ENCODE measurements at places on chromosomes 13 and 19.

DNA sequence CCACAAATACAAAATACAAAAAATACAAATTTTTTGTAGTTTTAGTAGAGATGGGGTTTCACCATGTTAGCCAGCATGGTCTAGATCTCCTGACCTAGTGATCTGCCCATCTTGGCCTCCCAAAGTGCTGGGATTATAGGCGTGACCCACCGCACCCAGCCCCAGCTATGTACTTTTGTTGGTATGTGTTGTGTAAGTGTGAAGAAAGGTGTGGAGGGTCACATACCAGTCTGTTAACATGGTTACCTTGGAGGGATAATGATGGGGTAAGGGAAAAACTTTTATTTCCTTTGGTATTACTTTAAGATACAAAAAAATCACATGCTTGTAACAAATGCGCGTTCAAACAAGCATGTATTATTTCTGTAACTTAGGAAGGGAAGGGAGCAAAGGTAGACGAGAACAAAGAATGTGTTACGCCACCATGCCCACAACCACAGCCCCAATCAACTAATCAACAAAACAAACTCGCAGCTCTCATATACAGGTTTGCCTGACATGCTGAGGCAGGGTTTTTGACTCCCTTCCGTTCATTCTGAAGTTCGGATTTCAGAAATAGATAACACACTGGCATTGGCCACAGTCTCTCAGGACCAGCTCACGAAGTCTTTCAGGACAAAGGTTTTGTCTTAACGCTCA, 13.5 kb upstream of the VWA8 start:
- no peak for DNase-seq

DNA sequence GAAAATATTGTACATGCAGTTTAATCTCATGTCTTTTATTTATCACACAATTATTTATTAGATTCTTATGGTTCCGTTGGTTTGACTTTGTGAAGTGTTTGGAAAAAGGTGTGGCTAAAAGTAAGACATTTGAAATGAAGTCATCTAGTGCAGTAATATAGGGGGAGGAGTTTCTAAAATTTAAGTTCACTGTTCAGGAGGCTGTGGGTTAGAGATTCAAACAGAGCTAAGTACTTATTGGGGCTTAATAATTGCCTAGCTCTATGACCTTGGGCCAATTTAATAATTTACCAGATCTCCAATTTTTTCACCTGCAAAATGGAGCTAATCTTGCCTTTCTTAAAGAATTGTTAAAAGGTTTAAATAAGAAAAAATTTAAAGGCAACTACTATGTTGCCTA, 144.6 kb downstream of the NDFIP2 start:
- no peak for DNase-seq

- no peak for DNase-seq
These were observed 7.2 kb downstream of the SIN3B start for GRCh38 chr19:16836115-16837034.

DNA sequence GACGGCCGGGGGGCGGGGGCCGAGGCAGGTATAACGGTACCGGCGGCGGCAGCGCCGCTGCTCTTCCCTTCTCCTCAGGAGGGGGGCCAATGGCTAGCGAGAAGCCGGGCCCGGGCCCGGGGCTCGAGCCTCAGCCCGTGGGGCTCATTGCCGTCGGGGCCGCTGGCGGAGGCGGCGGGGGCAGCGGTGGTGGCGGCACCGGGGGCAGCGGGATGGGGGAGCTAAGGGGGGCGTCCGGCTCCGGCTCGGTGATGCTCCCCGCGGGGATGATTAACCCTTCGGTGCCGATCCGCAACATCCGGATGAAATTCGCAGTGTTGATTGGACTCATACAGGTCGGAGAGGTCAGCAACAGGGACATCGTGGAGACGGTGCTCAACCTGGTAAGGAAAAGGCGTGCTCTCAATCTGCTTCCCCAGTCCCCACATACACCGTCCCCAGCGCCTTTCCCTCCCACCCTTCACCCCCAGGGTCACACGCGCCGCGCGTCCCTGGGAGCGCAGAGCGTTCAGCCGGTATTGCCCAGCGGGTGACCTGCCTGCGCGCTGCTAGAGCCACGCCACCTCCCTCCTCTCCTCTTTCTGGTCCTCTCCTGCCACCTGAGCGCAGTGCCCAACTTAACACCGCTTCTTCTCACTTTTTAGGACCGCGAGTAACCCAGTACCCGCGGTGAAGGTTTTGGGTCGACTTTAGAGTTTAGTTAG, 814 bp downstream of the NBEA start:
- DNase-seq: no peak

DNA sequence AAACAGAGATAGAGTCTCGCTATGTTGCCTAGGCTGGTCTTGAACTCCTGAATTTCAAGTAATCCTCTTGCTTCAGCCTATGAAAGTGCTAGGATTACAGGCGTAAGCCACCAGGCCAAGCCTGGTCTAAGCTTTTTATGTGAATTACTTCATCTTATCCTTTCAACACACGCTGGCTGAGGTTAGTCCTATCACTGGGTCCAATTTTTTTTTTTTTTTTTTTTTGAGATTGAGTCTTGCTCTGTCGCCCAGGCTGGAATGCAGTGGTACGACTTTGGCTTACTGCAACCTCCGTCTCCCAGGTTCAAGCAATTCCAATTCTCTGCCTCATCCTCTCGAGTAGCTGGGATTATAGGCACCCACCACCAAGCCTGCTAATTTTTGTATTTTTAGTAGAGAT, 10.4 kb downstream of the MYO1F start:
- no peak for DNase-seq

GRCh38 chr13:50889317-50889716, 20.3 kb upstream of the RNASEH2B start:
- DNase-seq: no peak

DNA sequence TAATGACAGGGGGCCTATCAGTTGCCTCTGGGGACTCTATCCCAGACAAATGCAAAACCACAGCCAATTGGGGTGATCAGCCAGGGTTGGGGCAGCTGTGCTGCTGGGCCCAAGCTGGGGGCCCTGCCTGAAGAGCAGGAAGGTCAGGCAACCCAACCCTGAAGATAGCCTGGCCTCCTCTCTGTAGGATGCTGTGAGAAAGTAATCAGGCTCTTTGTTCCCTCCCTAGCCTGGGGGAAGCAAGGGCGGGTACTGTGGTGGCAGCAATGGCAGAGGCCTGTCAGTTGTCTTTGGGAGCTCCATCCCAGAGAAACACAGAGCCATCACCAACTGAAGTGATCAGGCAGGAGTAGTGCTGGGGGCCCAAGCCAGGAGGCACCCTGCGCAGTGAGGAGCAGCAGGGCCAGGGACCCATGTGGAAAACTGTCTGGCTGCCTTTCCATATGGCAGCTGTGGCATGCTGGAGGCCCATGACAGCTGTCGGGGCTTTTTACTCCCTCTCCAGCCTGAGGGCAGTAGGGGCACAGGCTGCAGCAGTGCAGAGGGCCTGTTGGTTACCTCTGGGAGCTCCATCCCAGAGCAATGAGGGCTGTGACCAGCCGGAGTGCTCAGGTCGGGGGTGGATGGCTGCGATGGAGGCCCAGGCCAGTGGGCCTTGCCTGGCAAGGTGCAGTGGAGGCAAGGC, 73.6 kb upstream of the ATP12A start:
- DNase-seq: no peak

- no peak for DNase-seq
These were observed 270.5 kb downstream of the GPC6 start for GRCh38 chr13:93496985-93497673.

DNA sequence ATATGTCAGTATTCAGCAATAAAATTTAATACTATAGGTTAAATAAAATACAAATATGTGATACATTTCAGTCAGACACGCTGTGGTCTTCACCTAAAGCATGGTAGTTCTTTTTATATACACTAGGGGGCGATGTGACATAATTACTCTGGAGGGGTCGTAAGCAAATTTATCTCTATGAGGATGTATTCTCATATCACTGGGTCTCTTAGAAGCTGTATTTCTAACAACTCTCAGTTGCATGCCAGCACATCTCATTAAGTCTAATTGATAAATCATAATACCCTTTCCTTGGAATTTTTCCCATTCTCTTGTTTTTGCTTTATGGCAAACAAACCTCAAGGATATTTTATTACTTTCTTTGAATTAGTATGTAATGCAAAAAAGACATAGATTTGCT, 3.9 kb upstream of the PCDH17 start:
- DNase-seq: no peak

DNA sequence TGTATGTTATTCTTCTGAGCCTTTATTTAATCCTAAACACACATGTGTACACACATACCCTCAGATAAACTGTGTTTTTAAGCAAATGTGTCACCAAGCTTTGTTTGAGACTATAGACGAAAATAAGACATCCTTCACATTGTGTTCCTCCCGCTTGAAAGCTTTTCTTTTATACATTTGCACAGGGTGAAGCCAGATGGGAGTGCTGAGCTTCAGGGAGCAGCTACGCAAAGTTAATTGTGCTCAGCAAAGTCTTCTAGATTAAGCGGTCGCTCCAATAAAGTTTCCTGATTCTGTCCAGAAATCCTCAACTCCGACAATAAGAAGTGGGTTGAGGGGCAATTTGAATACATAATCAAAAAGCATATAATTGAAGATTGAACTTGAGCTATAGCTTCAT, 117.2 kb upstream of the ARGLU1 start:
- no peak for DNase-seq

DNA sequence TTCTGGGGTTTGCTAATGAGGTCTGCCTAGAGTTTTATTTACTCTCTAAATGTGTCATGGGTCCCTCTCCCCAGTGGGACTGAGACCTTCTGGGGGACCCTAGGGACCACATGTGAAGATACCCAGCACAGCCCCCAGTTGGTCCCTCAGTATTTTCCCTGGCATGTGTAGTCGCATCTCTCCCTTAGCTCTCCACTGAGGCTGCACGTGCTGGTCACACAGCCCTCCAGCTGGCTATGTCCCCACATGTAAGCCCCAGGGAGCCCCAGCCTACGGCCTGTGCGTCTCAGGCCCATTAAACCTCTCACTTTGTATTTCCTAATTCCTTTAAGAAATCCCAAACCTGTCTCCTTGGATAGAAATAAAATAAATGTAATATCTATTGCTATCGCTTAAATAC, 189.6 kb upstream of the TSHZ3 start:
- no peak for DNase-seq

- DNase-seq: no peak
These were observed 1624.7 kb downstream of the PCDH9 start for GRCh38 chr13:65605396-65605795.

DNA sequence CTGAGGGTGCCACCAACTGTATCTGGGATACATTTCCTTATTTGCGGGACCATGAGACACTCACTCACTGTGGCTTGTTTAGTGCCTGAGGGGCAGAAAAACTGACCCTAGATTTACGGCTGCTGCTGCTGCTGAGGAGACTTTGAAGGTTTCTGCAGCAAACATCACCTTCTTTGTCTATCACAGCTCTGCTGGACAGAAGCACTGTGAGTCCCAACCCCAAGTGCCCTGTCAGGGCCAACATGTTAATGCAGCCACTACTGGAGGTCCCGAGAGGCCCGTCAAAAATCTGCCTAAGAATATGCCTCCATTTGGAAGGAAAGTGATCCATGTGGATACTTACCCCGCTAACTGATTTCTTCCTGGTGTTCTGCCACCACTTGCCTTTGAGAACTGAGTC, 37.3 kb upstream of the UBL3 start:
- DNase-seq: no peak

GRCh38 chr13:46380242-46380641, 6.8 kb downstream of the RUBCNL start:
- no peak for DNase-seq

- no peak for DNase-seq
These were observed at the start of gene GRIK5 for GRCh38 chr19:42069619-42070351. Gene GRIK5, minus strand, starts transcription at chr19:42070206. Its CDS starts 4,436 bp downstream, at chr19:42065770.

DNA sequence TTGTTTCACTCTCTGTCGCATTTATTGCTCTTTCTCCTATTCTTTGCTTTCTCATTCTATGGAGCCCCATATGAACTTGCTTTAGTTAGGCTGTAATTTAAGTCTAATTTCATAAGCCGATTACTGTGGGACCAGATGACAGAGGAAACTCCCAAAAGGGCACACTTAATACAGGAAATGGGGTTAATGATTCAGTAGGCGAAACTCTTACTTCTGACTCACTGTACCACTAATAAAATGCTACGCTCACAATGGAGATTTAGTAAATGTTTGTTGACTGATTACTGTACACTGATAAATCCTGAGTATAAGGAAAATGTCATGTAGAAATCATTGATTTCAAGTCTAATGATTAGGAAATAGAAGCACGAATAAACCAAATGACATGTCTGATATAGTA, 276.4 kb downstream of the KLF5 start:
- no peak for DNase-seq

DNA sequence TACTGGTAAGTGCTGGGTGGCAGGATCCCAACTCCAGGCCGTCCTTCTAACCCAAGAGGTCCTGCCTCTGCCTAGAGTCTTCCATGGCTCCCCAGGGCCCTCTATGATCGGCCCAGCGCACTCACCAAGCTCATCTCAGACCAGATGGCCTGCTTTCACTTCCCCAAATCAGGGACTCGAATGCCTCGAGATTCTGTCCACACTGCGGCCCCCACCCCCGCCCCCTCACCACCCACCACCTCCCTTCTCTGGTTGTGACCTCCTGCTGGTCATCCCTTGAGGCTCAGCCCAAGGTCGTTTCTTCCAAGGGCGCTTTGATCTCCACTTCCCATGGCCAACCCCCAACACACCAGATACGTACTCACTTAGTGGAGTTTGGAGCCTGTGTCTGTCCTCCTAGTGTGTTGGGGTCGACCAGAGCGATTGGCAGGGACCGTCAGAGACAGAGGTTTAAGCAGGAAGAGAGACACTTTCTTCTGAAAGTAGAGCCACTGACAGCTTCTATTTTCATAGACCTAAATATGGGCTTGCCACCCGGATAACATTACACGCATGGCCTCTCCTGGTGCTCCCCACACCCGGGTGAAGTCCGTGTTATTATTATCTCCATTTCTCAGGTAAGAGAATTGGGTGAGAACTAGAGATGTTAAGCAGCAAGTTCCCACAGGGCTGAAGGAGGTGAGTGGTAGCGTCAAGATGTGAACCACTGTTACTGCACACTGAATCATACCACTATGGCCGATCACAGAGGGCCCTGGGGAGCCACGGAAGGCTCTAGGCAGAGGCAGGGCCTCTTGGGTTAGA, at the start of gene FCER2:
Gene FCER2, minus strand, starts transcription at position 478 of the 804 bp plus-strand sequence. CDS start 2,371 bp downstream, outside the sequence.
- DNase-seq: no peak

- no peak for DNase-seq
These were observed 1651.9 kb upstream of the MIR17HG start for GRCh38 chr13:89695343-89696257.

DNA sequence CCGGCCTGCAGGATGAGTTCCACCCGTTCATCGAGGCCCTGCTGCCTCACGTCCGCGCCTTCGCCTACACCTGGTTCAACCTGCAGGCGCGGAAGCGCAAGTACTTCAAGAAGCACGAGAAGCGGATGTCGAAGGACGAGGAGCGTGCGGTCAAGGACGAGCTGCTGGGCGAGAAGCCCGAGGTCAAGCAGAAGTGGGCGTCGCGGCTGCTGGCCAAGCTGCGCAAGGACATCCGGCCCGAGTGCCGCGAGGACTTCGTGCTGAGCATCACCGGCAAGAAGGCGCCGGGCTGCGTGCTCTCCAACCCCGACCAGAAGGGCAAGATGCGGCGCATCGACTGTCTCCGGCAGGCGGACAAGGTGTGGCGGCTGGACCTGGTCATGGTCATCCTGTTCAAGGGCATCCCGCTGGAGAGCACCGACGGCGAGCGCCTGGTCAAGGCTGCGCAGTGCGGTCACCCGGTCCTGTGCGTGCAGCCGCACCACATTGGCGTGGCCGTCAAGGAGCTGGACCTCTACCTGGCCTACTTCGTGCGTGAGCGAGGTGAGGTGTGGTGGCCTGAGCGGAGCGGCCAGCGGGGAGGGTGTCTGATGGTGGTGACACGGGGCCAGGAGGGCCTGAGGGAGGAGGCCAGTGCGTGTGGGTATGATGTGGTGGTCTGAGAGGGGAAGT, 15.5 kb downstream of the NFIC start:
- no peak for DNase-seq

GRCh38 chr13:33106656-33107360, 90.6 kb downstream of the KL start:
- no peak for DNase-seq

- no peak for DNase-seq
These were observed 495.4 kb downstream of the LMO7 start for GRCh38 chr13:76131551-76131950.
